ENCODE measurements at places on chromosomes 2 and 18.

- DNase-seq: peak; percentile 36
Measured at GRCh38 chr18:9334973-9335696, 562 bp downstream of the TWSG1 start.

DNA sequence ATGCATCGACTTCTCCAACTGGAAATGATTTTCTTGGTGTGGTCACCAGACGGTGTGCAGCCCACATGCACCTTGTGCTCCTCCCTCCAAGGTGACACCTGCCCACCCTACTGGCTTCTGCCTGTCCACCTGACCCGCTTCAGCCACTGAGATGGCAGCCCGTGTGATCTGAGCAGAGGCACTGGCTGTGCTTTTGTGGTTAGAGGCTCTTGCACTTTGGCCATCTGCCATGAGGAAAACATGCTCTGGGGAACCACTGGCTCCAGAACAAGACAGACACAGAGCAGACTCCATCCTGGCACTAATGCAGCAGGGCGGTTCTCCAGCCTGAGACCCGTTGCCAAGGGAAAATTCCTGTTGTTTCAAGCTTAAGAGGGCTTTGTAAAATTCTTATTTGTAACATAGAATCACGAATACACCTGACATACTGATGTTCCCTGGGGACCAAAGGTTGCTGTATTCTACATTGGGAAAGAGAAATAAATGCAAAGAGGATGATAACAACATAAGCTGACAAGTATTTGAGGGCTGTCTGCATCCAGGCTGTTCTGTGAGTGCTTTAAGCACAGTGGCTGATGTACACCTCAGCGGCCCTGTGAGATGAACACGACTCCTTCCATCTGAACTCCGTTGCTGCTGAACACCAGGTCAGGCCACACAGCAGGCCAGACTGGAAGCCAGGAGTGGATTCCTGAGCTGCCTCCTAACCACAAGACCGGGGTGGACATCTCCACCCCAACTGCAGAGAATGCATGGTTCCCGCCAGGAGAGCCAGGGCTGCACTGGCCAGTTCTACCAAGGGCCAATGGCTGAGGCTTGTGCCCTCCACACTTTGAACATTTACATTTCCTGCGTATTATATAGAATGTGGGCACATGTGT lies 820.4 kb downstream of the GALR1 start:
- no peak for DNase-seq

GRCh38 chr2:79116997-79117928 lies 3.0 kb upstream of the REG1A start:
- no peak for DNase-seq

GRCh38 chr2:231367178-231367577 lies 28.3 kb upstream of the B3GNT7 start:
- no peak for DNase-seq

- no peak for DNase-seq
Measured at GRCh38 chr18:45976566-45976965, 9.4 kb upstream of the EPG5 start.

DNA sequence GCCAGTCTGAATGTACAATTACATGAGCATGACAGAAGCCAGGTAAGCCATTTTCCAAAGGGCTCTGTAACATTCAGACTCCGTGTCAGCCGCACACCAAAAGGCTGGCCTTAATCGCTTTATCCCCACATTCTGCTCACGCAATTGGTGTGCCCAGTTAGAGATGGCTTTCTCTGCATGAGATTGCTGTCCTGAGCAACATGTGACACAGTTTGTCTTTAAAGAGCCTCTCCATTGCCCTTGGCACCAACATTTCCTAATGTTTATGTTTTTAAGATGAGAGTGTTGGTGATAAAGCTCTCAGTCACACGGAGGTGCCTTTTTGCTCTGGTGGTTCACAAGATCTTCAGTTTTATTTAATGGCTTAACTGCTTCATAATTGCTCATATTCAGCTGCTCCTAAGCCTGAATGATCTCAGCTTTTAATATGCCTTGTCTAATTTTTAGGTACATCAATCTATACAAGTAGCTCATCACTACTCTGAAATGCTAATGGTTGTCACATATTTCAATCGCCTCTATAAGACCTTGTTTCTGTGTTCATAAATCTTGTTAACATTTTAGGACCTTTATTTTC lies 164.8 kb upstream of the ACVR2A start:
- no peak for DNase-seq

DNA sequence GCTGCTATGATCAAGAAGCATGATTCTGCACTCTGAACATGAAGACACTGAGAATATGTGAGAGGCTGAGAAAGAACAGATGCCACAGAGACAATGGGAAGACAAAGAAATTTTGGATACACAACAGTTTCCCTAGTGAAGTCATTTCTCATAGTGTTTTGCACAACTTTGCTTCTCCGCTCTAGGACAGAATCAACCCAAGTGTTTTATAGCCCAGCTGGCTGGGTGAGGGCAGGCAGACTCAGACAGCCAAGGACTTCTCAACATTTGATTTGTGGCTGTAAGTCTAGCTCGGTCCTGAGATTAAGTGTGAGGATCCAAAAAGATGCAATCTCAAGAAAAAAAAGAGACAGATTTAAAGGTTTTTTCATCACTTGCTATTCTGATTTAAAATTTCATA lies 536.5 kb upstream of the CRIM1 start:
- DNase-seq: no peak

GRCh38 chr2:159713631-159714246 lies 1.4 kb downstream of the MARCHF7 start:
- no peak for DNase-seq

DNA sequence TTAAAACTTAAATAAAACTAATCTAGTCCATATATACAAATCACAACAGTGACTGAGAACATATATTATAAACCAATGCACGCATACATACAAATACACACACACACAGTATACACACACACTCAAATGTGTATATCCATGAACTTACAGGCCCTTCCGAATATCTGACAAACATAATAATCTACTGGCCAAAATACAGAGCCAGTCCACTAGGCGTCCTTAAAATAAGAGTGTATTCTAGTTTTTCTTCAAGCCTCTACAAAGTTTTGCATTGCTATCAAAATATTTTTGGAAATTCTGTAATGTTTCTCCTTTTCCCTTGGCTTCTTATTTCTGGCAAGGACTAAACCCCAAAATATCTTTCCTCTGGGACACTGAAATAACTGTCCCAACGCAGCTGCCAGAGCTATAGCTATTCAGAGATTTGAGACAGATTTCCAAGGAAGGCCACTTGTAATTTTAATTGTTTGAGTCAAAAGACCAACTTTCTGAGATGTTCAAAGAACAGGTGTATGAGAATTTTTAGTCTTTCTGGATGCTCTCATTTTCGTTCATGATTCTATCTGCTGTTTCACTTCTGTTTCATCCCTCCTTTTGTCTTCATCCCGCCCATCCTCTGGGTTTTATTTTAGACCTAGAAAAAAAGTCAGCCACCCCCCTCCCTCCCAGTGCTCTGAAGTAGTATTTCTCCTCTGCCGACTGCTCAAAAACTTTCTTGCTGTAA lies 24.1 kb upstream of the SP3 start:
- no peak for DNase-seq

- peak; percentile 60 for DNase-seq
Measured at GRCh38 chr2:119431155-119431975, at the start of gene TMEM37. TSS of gene TMEM37 (plus strand) at chr2:119431854. CDS start at chr2:119431904, 50 bp downstream.

- DNase-seq: no peak
Measured at GRCh38 chr18:79381811-79382311, 13.9 kb upstream of the NFATC1 start.

DNA sequence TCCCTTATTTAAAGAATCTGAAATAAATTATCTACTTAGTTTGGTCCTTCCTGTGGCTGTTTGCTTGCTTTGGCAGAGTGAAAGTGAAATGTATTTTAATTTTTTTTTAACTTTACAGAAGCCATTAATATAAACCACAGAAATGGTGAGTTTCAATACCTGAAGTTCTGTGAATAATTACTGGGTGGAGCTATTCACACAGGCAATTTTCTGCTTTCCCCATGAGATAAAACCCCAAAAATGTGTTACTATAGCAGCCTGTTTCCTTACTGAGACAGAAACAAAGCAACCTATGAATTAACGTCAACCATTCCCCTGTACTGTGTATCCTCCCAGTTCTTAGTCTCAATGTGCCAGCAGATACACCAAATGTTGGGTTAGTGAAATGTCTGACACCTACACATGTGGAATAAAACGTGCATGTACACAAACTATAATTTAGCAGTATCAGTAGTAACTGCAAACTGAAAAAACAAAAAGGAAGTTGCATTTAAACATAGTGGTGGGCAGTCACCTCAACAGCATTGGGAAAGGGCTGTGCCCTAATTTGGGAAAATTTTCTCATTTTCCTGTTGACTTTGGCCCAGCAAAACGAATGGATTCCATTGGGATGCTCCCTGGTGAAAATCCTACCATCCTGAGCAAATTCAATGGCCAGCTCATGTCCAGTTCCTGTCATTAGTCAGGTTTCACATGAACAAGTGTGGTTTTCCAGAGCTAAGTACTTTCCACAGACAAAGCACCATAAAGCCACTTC lies 73.1 kb upstream of the RMDN2 start:
- DNase-seq: peak; percentile 29

DNA sequence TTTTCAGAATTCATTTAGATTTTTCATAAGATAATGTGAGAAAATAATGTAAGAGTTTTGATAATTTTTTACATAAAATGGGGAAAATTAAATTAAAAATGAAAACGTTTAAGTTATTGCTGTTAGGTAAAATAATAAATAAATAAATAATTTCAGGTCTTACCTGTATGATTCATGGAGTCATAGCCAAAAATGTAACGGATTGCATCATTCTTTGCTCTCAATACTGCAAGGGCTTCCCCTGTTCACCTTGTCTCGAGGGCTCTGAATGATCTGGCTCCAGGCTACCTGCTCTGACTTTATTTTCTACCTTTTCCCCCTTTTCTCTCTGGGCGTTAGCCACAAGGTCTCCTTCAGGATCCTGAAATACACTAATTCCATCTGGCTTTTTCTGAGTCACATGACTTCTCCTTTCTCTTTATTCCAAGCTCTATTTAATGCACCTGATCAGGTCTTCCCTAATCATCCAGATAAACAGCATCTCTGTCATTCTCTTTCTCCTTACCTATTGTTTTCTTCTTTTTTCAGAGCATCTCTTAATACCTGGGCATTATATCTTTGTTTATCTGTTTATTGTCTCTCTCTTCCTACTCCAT lies 30.0 kb upstream of the CFAP36 start:
- DNase-seq: no peak

GRCh38 chr2:51218047-51218446 lies 186.1 kb upstream of the NRXN1 start:
- DNase-seq: no peak

DNA sequence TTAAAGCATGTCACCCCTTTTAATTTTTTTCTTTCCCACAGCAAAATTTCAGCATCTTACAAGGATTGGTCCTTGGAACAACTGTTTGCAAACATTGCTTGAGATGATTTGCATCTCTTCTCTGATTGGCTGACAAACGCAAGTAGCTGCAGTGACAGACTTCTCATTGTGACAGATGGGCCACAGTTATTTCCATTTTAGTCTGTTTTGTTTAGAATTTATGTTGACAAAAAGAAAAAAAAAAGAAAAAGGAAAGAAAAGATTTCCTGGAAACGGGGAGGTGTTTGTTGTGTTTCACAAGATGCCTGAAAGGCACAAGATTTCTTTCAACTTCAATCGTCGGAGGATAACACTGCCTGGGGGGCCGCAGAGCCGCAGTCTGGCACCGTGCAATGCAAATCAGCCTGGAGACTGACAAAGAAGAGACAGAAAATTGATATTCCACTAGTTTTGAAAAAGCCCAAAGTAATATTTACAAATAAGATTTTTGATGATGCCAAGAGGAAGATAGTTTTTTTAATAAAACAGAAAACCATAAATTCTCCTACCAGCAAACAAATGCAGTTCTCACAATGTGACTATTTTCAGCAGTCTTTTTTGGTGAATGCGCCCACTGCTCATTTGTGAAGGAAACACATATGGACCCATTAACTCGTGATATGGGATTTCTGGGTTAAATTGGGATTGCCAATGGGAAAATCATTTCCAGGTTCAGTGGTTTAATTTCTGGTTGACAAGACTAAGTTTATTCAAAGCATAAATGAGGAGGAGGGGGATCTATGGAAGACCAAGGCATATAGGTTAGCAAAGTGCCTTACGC lies 296.2 kb upstream of the SMIM21 start:
- no peak for DNase-seq

GRCh38 chr2:54579682-54580620 lies 123.8 kb downstream of the SPTBN1 start:
- DNase-seq: no peak

- DNase-seq: no peak
Measured at GRCh38 chr2:71798266-71799012, 345.1 kb downstream of the DYSF start.

GRCh38 chr2:873651-874580 lies 76.7 kb upstream of the SNTG2 start:
- no peak for DNase-seq

DNA sequence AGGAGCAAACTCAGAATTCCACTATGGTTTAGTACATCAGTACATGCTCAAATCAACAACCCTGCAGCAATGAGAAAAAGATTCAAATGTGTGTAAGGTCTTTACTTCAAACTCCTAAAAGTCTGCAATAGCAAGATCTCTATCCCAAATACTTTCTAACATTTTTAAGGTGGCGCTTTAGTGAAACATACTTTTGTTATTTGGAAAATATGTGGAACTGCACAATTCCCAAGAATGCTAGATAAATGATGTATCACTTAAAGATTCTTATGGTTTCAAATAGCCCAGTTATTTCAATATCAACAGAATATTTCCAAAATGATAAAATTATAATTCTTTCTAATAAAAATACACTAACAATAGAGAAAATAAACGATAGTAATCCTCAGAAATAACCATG lies 227.6 kb upstream of the SMAD7 start:
- DNase-seq: no peak

DNA sequence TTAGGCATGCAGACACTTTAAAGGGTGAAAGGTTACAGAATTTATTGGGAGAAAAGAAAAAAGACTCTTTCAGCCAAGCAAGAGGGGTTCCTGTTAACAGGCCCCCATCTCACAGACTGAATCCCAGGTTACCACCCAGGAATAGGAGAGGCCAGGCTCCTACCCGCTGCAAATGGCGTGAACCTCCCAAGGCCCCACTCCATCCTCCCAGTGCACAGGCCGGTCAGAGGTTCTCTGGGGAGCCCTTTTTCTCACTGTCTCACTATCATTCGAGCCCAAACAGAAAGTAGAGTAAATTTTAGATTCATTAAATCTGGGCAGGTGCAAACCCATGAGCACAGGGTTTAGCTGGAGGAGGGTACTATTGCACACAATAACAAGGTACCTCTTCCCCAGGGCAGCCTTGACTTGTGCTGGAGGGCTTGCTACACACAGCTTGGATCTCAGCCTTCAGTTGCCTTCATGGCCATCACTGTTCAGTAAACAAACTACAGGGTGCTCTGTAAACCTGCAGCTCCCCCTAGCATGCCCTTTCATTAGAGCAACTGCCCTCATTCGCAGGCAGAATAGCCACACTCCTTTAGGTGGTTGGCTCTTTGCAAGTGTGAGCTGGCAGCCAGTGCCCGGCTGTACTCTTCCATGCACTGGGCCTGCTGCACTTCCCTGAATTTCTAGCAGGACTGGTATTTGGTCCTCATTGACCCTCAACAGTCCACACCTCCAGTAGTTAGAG lies 7.3 kb upstream of the PLEK start:
- peak; percentile 17 for DNase-seq
